Globus pallidus (tissue), 1 donor: ENCODE measurements at places on chromosomes 7 and 10.

DNA sequence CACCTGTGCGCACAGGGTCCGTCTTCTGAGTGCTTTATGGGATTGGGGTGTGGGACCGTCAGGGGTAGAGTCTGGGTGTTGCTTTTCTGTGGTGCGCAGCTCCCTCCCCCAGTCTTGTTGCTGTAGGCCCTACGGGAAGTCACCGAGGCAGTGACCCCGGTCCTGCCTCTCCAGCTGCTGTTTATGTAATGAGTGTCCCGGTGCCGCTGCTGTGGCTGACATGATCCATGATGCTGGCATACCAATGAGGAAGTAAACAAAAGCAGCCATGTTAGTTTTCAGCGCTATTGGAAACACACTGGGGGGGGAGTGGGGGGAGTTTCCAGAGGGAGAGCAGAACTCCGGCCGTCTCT lies 1.1 kb downstream of the TRIM8 start:
- peak; percentile 92 for DNase-seq

GRCh38 chr10:100529475-100530298 lies at the start of gene NDUFB8:
Gene NDUFB8, minus strand, starts transcription at chr10:100529871. Its CDS starts 20 bp downstream, at chr10:100529851.
- DNase-seq: peak; percentile 85

GRCh38 chr7:16091701-16092310 lies 329.5 kb downstream of the CRPPA start:
- DNase-seq: no peak

- DNase-seq: no peak
Measured at GRCh38 chr10:88651101-88651551, 13.1 kb upstream of the LIPF start.

- no peak for DNase-seq
Measured at GRCh38 chr10:86969421-86970041, 1.2 kb downstream of the ADIRF start.

DNA sequence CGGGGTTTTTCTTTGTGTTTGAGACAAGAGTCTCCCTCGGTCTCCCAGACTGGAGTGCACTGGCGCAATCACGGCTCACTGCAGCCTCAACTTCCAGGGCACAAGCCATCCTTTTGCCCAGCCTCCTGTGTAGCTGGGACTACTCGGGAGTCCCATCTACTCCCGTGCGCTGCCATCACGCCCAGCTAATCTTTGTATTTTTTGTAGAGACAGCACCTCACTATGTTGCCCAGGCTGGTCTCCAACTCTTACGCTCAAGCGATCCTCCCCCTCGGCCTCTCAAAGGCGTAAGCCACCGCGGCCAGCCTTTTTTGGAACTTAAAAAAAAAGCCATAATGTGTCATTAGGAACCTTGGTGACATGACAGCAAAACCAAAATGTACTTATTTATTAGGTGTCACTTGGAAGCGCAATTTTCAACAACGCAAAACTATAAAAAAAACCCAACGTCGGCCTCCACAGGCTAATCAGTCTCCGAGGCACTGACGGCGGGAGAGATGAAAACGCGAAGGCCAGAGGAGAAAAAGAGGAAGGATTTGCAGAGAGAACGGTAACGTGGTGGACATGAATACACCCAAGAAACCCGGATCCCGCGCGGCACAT lies 911 bp upstream of the HNRNPH3 start:
- DNase-seq: peak; percentile 69

DNA sequence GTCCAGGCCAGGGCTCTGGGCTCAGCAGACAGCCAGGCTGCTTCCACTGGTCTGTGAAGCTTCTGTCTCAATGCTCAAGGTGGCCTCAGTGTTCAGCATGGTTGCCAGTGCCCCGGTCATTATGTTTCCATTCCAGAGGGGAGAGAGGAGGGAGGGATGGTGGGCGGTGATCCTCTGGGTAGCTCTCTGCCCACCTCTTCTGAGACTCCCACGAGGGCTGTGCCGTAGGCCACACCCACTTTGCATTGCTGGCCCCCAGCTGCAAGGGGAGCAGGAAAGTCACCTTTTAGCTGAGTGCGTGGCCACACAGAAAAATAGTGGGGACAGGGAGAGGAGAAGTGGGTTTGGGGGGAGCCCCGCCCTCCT lies 42.5 kb downstream of the FOXK1 start:
- DNase-seq: no peak

DNA sequence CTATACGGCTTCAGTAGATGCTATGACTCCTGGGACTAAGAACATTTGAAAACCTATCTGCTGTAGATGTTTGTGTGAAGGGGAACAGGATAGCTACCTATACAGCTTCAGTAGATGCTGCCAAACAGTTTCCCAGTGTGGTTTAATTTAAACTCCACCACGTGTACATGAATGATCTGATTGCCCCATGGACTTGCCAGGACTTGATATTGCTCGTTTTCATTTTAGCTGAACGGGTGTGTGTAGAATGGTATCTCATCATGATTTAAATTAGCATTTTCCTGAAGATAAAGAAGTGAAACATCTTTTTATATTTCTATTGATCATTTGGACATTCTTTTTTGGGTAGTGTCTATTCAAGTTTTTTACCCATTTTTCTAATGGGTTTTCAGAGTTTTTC lies 77.8 kb upstream of the PIP4K2A start:
- no peak for DNase-seq

DNA sequence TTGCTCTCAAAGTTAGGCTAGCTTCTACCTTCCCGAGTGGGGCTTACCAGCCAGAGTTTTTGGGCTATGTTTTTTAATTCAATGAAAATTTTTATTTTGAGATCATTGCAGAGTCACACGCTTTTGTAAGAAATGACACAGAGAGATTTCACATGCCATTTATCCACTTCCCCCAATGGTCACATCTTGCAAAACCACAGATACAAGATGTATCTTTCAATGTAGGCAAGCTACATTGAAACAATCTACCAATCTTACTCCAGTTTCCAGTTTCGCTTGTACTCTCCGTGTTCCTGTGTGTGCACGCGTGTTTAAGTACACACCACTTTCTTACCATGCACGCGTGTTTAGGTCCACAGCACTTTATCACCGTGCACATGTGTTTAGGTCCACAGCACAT lies 89.4 kb upstream of the LEP start:
- DNase-seq: no peak

- DNase-seq: peak; percentile 16
Measured at GRCh38 chr7:24786941-24787340, 29.7 kb upstream of the GSDME start.

GRCh38 chr7:137717811-137718271 lies 128.9 kb downstream of the DGKI start:
- peak; percentile 7 for DNase-seq

GRCh38 chr7:130228840-130229502 lies 21.3 kb downstream of the SSMEM1 start:
- peak; percentile 13 for DNase-seq

- no peak for DNase-seq
Measured at GRCh38 chr7:49791088-49791741, 17.8 kb downstream of the VWC2 start.

- no peak for DNase-seq
Measured at GRCh38 chr7:27245798-27246691, 3.4 kb downstream of the EVX1 start.

GRCh38 chr10:86202226-86202735 lies 164.3 kb downstream of the GRID1 start:
- no peak for DNase-seq

DNA sequence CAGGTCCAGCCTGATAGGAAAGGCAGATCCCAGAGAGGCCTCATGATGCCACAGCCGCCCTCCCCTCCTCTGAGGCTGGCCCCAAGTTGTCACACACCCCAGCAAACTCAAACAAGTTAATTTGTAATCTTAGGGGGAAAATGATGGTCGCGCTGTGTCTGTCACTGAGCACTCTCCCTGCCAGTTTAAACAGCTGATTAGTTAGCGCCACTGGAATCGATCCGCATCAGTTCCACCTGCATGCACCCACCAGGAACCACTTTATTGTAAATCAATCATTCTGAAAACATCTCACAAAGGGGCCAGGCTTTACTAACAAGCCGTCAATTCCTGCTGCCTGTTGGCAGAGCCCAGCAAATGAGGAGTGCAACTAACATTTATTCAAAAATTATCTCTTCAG lies 870.9 kb downstream of the KCNMA1 start:
- DNase-seq: no peak

DNA sequence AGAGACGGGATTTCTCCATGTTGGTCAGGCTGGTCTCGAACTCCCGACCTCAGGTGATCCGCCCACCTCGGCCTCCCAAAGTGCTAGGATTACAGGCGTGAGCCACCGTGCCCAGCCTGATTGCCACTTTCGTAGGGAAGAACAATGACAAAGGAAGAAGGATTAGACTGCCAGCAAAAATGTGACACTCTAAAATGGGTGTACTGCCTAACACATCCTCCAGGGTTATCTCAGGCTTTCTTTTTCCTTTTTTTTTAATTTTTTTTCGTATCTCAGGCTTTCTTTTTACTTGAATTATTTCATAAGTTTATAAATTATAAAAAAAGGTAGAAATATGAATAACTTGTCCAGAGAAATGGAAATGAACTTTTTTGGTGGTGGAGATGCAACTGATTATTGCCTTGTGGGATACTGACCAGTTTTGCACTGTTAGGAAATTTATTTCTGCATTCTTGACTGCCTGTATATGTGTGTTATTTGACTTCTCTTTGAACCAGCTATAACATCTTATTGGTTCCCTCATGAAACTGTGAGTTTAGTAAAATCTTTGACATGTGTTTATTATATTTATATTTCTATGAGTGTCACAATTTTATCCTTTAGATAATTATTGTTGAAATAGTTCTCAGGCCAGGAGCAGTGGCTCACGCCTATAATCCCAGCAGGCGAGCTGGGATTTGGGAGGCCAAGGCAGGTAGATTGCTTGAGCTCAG lies 56.8 kb downstream of the XRCC2 start:
- DNase-seq: no peak

GRCh38 chr7:139681812-139682135 lies 96.0 kb downstream of the HIPK2 start:
- no peak for DNase-seq

- DNase-seq: no peak
Measured at GRCh38 chr7:86995052-86995725, 64.3 kb downstream of the ELAPOR2 start.

- DNase-seq: no peak
Measured at GRCh38 chr7:3041986-3042675, 1.5 kb downstream of the CARD11 start.

GRCh38 chr10:116444527-116445142 lies 17.0 kb downstream of the PNLIPRP3 start:
- peak; percentile 20 for DNase-seq

- no peak for DNase-seq
Measured at GRCh38 chr7:54596747-54597146, 54.6 kb downstream of the VSTM2A start.

DNA sequence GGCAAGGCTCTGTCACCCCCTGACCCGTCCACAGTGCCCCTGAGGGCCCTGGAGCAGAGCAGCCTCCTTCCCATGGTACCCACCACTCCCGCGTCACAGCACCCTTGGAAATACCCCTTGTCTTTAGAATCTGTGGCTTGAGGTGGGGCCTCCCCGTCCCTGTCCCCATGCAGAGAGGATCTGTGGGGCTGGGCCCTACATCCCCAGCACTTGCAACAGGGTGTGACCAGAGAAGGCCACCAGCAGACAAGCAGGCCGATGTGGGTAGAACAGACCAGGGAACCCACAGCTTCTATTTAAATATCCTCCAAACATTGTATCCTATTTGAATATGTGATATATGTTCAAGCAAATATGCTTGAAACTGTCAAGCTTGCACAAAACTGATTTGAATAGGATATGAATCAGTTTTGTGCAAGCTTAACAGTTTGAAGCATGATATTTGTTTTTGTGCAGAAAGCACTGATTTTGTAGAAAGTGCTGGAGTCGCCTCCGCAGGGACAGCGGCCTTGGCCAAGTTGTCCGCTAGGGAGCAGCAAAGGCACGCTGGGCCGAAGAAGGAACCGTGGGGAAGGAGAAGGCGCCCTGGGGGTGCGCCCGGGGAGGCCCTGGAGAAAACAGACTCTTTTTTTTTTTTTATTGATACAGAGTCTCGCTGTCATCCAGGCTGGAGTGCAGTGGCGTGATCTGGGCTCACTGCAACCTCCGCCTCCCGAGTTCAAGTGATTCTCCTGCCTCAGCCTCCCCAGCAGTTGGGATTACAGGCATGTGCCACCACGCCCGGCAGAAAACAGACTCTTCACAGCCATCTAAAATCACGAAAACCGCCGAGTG lies 2.2 kb downstream of the CFAP46 start:
- peak; percentile 51 for DNase-seq

DNA sequence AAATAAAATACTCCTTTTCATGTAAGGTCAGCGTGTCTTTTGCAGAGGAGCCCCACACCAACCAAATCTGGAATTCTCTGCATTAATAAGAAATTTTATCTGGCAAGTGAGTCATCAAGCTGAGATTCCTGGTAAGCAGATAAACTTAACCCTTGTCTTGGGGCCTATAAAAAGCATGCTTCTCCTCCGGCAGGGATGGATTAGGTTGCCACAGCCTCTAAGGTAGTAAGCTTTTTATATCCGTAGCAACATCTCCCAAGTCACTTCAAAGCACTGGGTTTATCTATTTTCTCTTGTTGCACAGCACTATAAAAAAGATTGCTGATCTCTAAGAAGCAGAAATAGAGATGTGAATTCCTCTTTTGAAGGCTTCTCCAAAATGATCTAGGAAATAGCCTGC lies 202.8 kb upstream of the NOBOX start:
- DNase-seq: no peak

- no peak for DNase-seq
Measured at GRCh38 chr10:5314840-5315239, 49.9 kb upstream of the UCN3 start.

DNA sequence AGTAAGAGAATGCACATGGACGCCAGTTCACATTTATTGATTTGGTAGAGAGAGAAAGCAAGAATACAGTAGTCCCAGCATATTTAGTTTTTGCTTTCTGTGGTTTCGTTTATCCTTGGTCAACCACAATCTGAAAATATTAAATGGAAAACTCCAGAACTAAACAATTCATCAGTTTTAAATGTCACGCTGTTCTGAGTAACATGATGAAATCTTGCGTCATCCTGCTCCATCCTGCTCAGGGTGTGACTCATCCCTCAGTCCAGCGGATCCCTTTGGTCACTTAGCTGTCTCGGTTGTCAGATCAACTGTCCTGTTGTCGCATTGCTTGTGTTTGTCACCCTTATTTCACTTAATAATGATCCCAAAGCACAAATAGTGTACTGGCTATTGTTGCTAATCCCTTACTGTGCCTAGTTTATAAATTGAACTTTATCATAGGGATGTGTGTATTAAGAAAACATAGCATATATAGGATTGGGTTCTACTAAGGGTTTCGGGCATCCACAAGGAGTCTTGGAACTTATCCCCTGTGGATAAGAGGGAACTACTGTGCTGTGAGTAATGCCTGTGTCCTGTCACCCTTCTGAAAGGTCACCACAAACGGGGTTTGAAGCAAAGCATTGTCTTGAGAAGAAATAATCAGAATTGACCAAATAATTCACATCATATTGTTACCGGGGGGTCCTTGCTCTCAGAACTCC lies 73.6 kb downstream of the OTUD1 start:
- no peak for DNase-seq

GRCh38 chr10:68184546-68184945 lies 47.4 kb downstream of the ATOH7 start:
- DNase-seq: no peak

DNA sequence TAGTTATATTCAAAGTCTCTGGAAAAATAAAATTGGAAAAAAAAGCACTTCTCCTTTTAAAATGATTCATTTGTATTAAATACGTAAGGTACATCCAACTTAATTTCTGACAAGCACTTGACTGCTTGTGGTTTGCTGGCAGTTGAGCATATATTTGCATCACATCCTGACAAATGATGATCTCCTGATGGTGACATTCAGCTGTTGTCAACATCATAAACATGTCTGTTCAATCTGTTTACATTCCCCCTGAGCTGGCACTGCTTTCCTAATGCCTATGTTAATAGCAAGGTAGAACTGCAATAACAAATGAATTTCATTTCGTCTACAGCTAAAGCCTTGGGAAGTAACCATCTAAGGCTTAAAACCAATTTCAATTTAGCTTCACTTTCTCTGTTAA lies 24.4 kb downstream of the TSPAN12 start:
- DNase-seq: no peak
